ENCODE measurements at places on chromosomes 12 and 14.

- DNase-seq, result no peak
Measured at GRCh38 chr12:11719678-11720099, 70.2 kb downstream of the ETV6 start.

DNA sequence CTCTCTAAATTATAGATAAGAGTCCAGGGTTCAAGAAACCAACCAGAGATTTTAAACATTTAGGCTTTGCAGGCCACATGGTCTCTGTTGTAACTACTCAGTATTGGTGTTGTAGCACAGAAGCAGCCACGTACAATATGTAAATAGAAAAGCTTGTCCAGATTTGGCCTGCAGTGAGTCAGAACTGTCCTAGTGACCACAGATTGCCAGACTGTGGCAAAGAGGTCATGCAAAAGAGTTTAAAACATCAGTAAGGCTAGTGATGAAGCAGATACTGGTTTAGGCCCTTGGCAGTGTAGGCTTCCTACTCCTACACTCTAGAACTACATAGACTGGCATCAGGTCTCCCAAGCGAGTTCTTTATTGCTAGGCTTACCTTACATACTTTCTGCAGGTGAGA, 117.6 kb upstream of the GARIN6 start:
- DNase-seq, result no peak

- DNase-seq, result no peak
Measured at GRCh38 chr12:113634474-113634873, 162.8 kb upstream of the LHX5 start.

- no peak for DNase-seq
Measured at GRCh38 chr12:97169889-97170567, 263.0 kb downstream of the NEDD1 start.

GRCh38 chr14:71469643-71470335, 462.4 kb upstream of the RGS6 start:
- DNase-seq, result no peak
